ENCODE measurements at places on chromosomes 5 and 9.

- no peak for DNase-seq
Observed at GRCh38 chr5:128826275-128826674, 139.0 kb upstream of the SLC27A6 start.

DNA sequence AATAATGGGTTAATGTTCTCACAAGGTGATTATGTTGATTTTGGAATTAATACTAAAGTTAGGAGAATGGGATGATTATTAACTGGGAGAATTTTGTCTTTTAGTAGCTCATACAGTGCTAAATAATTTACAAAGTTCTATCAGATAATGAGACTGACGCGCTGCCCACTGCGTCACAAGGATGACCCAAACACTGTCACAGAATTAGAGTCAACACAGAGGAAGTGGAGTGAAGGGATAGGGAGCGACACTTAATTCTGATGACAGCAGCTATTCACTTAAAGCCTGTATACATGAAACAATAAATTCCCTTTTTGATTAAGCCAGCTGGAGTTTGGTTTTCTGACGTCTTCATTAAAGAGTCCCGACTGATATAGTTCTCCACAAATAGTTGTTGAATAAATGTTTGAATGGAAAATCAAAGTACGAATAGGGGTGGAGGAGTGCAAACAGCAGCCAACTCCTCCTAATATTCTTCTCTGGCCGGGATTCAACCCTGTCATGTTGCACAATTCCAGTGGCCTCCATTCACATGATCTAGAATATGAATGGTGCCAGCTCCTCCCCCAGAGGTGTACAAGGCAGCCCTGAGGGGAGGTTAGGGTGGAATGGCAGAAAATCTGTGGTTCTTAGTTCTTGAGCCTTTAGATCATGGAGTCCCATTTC, 140.3 kb downstream of the PCSK1 start:
- DNase-seq, result no peak

DNA sequence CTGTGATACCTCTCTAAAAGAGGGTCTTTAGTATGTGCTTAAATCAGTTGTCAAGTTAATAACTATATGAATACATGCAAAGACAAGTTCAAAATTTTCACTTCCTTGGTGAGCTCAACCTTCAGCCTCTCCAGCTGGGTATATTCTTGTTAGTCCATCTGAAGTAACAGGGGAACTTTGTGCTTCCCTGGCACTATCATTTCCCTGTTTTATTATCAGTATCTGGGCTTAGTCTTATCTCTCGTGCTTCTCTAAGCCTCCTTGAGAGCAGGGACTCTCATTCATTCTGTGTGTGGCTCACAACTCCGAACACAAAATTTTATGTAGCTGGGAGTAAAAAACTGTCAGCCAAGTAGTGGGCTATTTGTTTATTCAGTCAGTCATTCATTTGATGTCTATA, 175.9 kb upstream of the MAP3K1 start:
- DNase-seq, result no peak

DNA sequence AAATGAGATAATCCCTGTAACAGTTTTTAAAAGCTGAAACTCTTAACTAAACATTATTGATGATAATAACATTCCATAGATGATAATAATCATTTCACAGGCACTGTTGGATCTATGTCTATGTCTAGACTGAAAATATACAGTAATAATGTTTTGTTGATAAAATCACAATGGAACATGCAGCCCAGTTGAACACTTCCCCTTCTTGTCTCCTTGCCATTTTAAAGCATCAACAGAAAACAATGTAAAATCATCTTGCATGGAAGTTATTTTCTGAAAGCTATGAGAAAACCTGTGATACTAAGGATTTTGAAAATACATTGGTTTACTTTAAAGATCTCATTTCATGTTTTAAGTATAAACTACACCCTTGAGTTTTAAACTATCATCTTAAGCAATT, 1.9 kb downstream of the GAPT start:
- DNase-seq, result no peak

GRCh38 chr5:23730023-23730422, 222.6 kb downstream of the PRDM9 start:
- no peak for DNase-seq

- no peak for DNase-seq
Observed at GRCh38 chr5:118548761-118549720, 439.3 kb downstream of the DTWD2 start.

DNA sequence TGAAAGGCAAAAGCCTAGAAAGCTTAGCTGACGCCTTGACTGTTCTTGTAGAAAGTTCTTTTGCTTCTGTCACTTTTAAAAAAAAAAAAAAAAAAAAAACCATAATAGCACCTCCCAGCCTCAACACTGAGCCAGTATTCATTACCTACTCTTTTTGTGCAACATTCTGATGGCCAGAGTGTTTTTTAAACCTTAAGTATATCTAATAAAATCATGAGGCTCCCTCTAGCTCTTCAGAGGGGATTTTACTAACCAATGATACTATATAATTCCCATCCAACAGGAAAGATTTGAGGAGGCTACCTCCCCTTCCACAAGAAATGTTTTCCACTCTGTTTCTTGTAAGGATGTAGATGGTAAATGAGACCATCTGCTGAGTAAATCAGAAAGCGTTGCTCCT, 3.9 kb downstream of the BNC2 start:
- no peak for DNase-seq

DNA sequence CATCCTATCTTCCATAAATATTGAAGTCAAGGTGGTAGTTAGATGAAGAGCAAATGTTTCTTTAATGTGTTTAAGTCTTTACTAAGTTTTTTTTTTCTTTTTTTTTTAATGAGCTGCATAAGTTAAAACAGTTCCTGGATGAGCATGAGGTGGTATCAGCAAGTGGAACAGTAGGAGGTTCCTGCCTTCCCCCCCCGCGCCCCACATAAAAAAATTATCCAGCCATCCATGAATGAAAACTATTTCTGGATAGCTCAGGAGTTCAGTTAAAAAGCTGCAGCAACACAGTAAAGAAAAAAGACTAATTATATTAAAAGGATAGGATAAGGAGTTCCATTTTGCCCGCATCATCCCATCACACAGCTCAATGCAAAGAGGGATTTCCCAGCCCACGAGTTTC, 349.5 kb downstream of the CDH18 start:
- DNase-seq, result no peak

GRCh38 chr9:135776893-135777622, 75.1 kb downstream of the KCNT1 start:
- DNase-seq, result no peak

DNA sequence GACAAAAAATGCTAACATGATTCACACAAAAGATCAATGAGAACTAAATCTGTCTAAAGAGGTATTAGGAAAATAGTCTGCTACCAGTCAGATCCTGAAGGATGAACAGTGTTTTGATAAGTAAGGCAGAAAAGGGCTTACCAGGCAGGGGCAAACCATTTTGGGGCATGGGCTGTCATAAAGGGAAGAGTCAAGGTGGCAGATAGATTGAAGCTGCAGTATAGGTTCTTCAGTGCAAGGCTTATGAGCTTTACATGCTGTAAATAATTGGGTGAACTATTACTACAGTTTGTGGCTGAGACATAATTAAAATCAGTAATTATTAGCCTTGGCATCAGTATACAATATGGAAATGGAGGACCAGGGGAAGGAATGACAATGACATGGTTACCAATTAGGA, 21.8 kb downstream of the CSNK1A1 start:
- no peak for DNase-seq

- no peak for DNase-seq
Observed at GRCh38 chr5:42929871-42930270, 110.2 kb downstream of the ANXA2R start.

- no peak for DNase-seq
Observed at GRCh38 chr9:89623925-89624420, 19.2 kb downstream of the GADD45G start.

- no peak for DNase-seq
Observed at GRCh38 chr5:133875179-133875578, 93.2 kb downstream of the C5orf15 start.

DNA sequence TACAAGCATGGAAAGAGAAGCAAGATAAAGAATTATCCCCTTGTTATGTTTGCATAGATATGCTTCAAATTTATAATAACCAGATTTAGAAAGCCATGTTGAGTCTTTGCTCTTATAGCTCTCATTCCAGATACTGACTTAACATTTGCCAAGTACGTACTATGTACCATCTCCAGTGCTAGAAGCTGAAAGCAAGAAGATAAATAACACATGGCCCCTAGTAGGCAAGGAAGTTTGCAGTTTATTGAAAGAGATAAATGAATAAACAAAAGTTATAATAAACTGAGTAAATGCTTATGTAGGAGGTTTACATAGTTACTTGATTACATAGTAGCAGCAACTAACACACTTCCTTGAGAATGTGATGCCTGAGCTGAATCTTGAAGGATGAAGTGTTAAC, 628.4 kb downstream of the HINT1 start:
- no peak for DNase-seq

GRCh38 chr9:15191378-15191777, 115.6 kb downstream of the TTC39B start:
- no peak for DNase-seq

- no peak for DNase-seq
Observed at GRCh38 chr9:74133921-74134320, 363.2 kb upstream of the RORB start.

GRCh38 chr5:15474143-15474719, 25.7 kb upstream of the FBXL7 start:
- DNase-seq, result no peak

DNA sequence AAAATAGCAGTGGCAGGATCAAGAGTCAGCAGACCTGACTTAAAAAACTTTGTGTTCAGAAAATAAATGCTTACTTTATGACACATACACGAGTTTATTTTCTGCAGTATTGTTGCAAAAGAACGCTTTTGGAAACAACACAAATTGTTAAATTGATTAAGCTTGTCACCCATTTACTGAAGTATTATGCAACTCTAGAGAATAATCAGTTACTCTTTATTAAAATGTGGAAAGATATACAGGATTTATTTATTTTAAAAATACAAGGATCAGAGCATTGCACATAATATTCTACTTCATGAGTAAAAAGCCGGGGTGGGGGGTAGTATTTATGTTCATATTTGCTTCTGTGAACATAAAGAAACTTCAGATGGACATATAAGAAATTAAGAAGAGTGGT, 20.0 kb downstream of the FYB1 start:
- no peak for DNase-seq

DNA sequence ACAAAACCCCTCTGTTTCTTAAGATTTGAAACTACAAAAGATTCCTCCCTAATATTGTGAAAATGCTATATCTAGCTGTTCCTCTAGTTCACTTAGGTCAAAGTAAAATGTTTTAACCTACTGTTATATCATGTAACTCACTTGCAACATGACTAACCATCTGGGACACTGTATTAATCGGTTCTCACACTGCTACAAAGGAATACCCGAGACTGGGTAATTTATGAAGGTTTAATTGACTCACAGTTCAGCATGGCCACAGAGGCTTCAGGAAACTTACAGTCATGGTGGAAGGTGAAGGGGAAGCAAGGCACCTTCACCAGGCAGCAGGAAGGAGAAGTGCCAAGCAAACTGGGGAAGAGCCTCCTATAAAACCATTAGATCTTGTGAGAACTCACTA, 34.7 kb downstream of the DIMT1 start:
- DNase-seq, result no peak

- DNase-seq, result no peak
Observed at GRCh38 chr9:16345902-16346301, 524.6 kb downstream of the BNC2 start.

DNA sequence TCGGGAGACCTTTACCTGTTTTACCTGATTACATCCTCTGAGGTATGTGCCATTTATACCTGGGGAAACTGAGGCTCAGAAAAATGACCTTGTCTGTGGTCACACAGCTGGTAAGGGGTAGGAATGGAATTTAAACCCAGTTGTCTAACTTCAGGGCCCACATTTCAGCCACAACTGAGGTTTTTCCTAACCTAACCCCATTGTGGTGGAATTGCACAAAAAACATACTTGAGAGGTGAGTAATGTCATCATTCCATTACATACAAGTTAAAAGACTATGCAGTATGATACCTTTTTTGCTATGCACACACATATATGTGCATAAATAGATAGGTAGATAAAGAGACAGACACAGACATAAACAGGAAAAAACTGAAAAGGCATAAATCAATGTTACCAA, 14.1 kb downstream of the FGF1 start:
- no peak for DNase-seq

DNA sequence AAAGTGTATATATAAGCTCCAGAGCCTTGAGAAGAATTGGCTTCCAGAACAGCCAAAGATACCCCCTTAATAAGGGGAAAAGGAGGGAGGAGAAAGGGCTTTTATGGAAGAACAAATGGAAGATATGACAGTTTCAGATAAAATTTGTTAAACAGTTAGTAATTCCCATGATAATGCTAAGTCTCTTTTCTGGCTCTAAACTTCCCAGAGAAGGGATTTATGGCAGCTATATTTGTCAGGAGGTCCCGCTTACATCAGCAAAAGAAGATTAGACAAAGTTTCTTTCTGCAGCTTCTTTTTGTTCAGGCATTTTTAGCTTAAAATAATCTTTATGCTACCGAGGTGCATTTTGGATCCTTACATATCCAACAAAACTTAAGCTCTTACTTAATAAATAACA, 14.3 kb upstream of the SLC36A3 start:
- DNase-seq, result no peak

DNA sequence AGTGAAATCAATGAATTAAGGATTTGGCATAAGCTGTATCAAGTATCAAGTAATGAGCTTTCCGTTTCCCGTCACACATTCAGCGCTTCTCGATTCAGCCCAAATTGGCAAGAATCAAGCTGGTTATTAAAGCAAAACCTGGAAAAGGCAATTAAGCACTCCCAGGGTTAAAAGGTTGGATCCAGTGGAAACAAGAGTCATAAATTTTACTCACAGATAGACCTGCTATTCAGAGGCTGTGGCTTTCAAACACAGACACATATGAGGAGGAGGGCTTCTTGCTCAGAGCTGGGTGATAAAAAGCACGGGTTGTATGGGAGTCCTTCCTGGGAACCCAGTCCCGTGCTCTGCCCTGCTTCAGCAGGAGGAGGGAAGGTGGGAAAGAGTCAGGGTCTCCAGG, 112.3 kb upstream of the CXCL14 start:
- DNase-seq, result no peak

DNA sequence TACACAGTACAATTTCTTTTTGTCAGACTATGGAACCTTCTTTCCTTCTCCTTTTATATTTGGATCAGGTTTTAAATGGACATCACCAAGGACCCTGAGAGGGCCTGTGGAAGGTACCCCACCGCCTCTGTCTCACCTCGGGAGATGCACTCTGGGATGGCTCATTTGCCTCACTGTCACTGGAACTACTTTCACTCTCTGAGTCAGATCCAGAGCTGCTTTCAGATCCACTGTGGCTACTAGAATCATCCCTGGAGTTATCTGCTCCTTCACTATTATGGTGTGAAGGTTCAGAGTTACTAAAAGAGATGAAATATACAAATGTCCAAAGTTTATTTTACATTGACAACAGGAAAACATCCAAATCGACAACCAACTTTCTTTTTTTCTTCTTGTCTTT, 24.6 kb downstream of the LEAP2 start:
- no peak for DNase-seq

- DNase-seq, result no peak
Observed at GRCh38 chr9:3569529-3569928, 43.7 kb upstream of the RFX3 start.
